ENCODE measurements at places on chromosomes 7 and 10.

DNA sequence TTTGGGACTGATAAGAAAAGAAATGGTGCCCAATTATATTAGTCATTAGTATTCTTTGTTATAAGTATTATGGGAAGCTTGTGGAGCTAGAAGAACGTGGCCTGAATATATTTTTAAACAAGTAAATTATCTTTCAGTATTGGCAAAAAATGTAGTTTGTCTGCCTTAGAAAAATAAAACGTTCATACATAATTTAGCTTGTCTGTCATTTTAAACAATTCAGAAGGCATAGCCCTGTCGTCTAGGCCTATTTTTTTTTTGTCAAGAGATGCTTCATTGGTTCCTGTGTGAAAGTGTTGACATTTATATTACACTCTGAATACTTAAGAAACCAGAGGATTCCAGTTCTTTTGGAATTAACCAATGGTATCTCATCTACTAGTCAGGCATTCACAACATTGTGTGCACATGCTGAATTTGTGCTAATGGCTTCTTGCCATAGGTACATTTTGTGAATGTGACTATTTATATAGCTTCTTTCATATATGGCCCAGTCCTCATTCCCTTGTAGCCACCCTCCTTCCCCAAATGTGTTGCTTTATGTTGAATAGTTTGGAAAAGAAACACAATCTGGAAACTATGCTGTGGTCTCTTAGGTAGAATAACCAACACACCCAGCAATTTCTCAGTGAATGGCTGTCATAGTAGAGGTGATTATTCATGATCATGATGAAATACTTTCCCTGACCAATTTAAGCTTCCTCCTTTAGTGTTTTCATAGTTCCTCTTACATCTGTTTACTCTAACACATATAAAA lies 435.8 kb downstream of the EXOC4 start:
- DNase-seq, result no peak

- no peak for DNase-seq
Measured at GRCh38 chr10:129628823-129629222, 161.8 kb downstream of the MGMT start.

DNA sequence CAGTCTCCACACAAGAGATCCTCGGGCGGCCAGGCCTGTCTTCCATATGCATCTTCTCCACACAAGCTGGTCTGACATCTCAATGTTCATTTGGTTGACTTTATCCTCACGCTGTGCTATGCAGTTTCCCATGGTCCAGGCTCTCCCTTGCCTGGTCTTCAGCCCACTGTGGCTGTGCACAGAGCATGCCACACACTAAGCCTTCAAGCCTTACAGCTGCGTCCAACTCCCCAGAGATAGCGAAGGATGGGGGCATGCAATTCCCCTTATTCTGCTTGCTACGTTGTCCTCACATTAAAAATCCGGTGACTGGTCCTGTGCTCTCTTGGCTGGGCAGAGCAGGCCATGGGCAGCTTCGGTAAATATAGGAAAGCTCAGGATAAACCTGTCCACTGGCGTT lies 188.7 kb upstream of the TCERG1L start:
- no peak for DNase-seq

- DNase-seq, result no peak
Measured at GRCh38 chr7:139965942-139966628, 96.7 kb downstream of the PARP12 start.

DNA sequence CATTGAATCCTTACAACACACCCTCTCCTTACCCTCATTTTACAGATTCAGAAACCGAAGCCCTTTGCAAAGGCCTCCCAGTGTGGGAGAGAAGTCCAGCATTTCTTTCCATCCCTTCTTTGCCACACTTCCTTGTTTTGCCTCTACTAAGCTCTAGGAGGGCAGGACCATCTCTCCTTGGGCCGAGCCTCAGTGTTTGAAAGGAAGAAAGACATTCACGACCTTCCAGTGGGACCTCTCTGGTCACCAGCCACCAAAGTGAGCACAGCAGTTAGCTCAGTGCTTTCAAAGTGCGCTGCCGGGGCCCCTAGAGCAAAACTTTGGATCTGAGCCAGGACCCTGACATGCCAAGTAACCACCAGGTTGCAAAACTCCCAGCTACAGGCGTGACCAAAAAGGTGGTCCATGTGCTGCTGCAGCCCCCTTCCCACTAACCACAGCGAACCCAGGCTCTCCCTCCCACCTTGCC lies 12.4 kb downstream of the CTBP2 start:
- DNase-seq, result no peak

DNA sequence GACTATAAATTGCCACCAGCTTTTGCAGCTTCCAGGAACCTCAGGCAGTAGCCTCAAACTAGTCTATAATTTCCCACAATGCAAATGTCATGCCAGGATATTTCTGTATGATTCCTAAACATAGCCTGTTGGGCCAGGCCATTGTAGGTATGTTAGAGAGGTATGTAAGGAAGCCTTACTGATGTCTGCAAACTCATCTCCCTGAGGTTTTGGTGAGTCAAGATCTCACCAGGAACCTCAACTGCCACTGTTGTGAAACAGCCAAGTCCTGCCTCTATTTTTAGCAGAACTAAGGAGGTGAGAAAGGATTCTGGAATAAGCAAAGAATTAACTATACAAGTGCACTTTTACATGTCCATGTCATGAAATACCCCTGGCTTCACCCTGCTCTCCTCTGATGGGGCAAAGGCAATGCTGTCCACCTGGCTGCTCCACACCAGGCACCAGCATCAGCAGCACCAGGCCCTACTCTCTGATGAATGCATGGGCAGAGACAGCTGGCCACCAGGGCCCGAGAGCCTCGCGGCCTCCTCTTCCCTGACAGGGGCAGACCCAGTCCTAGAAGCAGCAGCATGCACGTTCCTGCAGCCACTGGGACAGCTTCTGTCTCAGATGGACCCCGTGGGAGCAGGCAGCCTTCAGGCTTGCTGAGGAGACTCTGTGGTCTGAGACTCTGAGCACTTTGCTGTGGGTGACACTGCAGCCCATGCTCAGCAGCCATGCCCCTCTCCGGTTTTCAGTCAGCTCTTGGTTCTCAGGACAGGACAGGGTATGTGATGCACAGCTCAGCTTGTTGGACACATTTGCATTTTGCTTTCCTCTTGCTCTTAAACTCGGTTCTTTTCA lies 147.3 kb downstream of the ZMYND11 start:
- DNase-seq, result no peak

GRCh38 chr10:3648170-3648569 lies 136.8 kb downstream of the KLF6 start:
- no peak for DNase-seq

GRCh38 chr7:134029743-134030142 lies 97.4 kb upstream of the LRGUK start:
- no peak for DNase-seq

- DNase-seq, result no peak
Measured at GRCh38 chr7:21367081-21367480, 60.8 kb upstream of the SP4 start.

- no peak for DNase-seq
Measured at GRCh38 chr10:68756246-68756645, 35.2 kb downstream of the CCAR1 start.

GRCh38 chr7:98640375-98640774 lies 23.3 kb downstream of the NPTX2 start:
- no peak for DNase-seq

Measured in cerebellar cortex (tissue), 1 donor.